A172 (cell line): ENCODE measurements at places on chromosomes 2 and 18. TPM values are rescaled to one million over a fixed set of nuclear protein-coding genes. Genes with fewer than 3 reads are reported as not detected.
A peak's percentile ranks its signal among the peaks of the same experiment; 100 is the strongest.

DNA sequence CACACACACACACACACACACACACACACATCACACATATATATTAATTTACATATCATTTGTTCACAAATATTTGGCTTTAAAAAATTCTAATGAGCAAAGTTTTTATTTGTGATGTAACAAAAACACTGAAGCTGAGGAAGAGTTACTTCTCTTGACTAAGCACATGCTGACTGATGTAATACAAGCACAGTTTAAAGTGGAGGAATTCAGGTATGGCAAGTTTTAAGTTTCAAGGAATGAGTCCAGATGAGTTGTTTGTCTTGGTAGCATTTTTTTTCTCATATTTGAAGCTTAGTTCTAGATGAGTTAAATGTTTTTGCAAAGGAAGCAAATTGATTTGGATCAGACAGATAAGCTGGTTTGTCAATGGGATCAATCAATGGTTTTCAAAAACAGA is 20.2 kb upstream of the CALCRL start:
- no peak for DNase-seq

KATNAL2 gene
- total RNA-seq, result 3.7 and 5.1 TPM in 2 replicates

SMYD1 gene
- not detected in 2 replicates for total RNA-seq

GRCh38 chr18:75757951-75758350 is 330.4 kb upstream of the SMIM21 start:
- peak; percentile 5 for DNase-seq
